CD4-positive, alpha-beta memory T cell (primary cell): ENCODE measurements at places on chromosomes 12 and 14.

- DNase-seq, result no peak
Observed at GRCh38 chr12:26524862-26525465, 308.0 kb downstream of the ITPR2 start.

DNA sequence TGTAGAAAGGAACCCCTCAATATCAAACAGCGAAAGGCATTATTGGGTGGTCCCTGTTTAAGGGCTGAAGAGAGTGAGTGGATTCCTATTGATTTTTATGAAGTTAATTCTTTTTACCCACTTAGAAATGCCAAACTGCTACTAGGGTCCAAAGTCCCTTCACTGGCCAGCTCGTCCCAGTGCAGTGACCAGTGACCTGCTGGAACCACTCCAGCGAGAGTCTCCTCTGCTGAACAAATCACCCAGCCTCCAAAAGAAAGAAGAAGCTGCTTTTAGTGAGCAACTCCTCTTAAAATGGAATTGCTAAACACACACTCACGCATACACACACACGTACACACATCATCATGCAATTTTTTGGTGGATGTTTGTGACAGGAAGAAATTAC lies 198.2 kb upstream of the PLEKHG7 start:
- DNase-seq, result no peak

GRCh38 chr12:68785358-68785757 lies 22.6 kb upstream of the MDM2 start:
- no peak for DNase-seq

GRCh38 chr14:74897642-74898041 lies 15.9 kb downstream of the DLST start:
- DNase-seq, result no peak

- DNase-seq, result no peak
Observed at GRCh38 chr12:81176796-81177195, 98.9 kb downstream of the ACSS3 start.

GRCh38 chr12:127035011-127035879 lies 1231.7 kb upstream of the TMEM132C start:
- DNase-seq, result no peak

DNA sequence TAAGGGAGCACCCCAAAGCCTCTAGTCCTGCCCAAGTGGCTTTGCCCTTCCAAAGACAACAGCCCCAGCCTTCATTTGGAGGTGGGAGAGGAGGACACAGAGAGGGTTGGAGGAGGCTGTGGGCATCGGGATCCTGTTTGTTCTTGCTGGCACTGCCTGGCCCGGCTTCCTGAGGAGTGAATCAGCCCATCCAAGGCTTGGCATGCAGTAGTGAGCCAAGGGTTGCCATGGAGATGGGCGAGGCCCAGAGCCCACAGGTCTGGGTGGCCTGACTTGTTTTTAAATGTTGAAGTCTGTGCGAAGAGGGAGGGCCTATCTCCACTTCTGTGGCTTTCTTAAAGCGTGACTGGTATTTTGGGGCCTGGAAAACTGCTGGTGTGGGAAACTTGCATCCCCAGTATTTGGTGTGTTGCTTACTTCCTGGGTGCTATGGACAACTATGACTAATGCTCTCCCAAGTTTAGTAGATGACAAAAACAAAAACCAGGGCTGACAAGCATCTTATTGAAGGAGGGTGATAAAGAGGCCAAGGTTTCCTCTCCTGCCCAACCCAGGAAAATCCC lies 15.8 kb downstream of the CD9 start:
- no peak for DNase-seq

- DNase-seq, result no peak
Observed at GRCh38 chr14:38243696-38244240, 12.1 kb downstream of the CLEC14A start.

- DNase-seq, result no peak
Observed at GRCh38 chr14:22414876-22415604, 174.0 kb downstream of the DAD1 start.

- no peak for DNase-seq
Observed at GRCh38 chr12:129776977-129777667, 126.7 kb downstream of the TMEM132D start.

GRCh38 chr12:61894168-61894567 lies 366.0 kb upstream of the USP15 start:
- no peak for DNase-seq

DNA sequence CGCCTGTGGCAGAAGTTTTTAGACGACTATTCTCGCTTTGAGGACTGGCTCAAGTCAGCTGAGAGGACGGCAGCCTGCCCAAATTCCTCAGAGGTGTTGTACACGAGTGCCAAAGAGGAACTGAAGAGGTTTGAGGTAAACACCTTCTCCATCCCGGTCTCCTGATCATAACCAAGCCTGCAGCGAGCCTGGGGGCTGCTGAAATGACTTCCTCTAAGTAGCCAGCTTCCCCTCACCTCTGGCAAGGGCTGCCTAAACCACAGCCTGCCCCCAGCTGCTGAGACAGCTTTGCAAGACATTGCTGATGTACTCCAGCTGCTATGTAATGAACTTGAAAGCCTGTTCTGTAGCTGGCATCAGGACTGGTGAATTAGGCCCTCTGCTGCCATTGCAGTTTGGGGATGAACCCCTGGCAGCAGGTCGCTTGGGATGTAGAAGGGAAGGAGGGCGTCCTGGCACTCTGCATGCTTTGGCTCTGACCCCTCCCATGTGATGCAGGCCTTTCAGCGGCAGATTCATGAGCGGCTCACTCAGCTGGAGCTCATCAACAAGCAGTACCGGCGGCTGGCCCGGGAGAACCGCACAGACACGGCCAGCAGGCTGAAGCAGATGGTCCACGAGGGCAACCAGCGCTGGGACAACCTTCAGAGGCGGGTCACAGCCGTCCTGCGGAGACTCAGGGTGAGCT lies 84.6 kb downstream of the ESR2 start:
- DNase-seq, result no peak

GRCh38 chr12:107254258-107254856 lies 161.0 kb upstream of the CRY1 start:
- no peak for DNase-seq

GRCh38 chr12:62250671-62251608 lies 9.3 kb upstream of the USP15 start:
- DNase-seq, result no peak

- no peak for DNase-seq
Observed at GRCh38 chr12:117498256-117498655, 136.8 kb upstream of the NOS1 start.

DNA sequence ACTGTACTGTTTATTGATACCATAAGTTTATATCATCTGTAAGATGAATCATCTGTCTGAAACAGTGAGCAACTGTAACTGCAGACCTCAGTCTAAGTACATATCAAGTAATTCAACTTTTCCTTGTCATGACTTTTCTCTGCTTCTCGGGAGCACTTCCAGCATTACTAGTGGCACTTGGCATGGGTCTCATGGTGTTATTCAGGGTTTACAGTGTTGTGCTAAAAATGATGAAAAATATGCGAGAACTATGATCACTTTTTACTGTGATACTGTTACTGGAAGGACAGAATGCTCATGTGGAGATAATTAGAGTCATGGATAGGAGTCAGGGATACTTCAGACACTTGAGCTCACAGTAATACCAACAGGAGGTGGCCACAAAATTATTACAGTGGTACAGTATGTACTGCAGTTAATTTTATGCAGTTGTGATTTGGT lies 8.3 kb downstream of the KTN1 start:
- no peak for DNase-seq
